ENCODE measurements at places on chromosomes 11 and 22. TPM values are rescaled to one million over a fixed set of nuclear protein-coding genes. Genes with fewer than 3 reads are reported as not detected.

GRCh38 chr22:25053153-25053805 lies 100.8 kb downstream of the KIAA1671 start:
- no peak for DNase-seq

GRCh38 chr22:23110190-23110921 lies 31.4 kb downstream of the RSPH14 start:
- DNase-seq: no peak

The C22orf42 gene
- total RNA-seq: 0.78 TPM

DNA sequence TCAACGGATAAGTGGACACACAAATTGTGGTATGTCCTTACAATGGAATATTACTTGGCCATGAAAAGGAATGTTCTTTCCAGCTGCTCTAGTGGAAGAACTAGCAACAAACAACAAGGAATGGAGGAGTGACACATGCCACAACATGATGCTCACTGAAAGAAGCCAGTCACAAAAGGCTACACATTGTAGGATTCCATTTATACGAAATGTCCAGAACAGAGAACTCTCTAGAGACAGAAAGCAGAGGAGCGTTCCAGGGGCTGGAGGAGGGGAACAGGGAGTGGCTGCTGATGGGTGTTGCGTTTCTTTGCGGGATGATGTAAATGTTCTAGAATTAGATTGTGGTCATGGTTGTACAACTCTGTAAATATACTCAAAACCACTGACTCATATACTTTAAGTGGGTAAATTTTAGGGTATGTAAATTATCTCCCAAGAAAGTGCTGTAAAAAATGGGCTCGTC lies 32.4 kb upstream of the PDGFB start:
- no peak for DNase-seq

The NFRKB gene
- 35.5 TPM for total RNA-seq

The OSBP2 gene
- total RNA-seq: 4.4 TPM

The IGLL1 gene
- total RNA-seq: not detected

GRCh38 chr11:110716361-110716760 lies 4.1 kb upstream of the ARHGAP20 start:
- no peak for DNase-seq

- DNase-seq: no peak
Measured at GRCh38 chr22:22886546-22886945, 1.1 kb upstream of the IGLL5 start.

DNA sequence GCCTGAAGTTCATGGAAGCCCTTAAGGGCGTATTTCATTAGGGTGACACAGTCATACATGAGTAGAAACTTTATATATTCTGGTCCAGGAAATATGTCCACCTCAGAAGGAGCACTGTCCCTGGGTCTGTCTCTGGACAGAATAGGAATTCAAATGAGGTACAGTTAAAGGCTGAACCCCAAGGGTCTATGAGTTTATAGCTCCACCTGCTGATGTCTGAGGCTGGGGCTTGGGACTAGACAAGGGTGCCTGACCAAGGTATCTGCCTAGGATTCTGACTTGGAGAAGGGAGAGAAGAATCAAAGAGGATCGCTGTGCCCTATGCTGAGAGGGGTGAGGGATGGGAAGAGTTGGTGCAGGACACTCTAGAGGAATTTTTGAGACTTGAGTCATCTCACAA lies 14.9 kb downstream of the HEPHL1 start:
- DNase-seq: no peak

DNA sequence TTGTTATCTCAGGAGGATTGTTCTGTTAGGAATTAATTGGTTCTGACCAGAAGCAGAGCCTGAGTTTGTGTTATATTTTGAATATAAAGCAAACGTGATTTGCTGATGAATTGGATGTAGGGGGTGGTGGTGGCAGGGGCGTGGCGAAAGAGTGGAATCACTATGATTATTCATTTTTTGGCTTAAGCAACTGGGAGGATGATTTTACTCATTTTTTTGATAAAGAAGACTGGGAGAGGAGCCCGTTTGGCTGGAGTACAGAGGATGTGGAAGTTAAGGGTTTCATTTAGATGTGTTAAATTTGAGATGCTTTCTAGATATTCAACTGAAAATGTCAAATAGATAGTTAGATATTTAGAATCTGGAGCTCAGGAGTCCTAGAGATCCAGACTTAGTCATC lies 83.4 kb upstream of the MYO18B start:
- DNase-seq: no peak

DNA sequence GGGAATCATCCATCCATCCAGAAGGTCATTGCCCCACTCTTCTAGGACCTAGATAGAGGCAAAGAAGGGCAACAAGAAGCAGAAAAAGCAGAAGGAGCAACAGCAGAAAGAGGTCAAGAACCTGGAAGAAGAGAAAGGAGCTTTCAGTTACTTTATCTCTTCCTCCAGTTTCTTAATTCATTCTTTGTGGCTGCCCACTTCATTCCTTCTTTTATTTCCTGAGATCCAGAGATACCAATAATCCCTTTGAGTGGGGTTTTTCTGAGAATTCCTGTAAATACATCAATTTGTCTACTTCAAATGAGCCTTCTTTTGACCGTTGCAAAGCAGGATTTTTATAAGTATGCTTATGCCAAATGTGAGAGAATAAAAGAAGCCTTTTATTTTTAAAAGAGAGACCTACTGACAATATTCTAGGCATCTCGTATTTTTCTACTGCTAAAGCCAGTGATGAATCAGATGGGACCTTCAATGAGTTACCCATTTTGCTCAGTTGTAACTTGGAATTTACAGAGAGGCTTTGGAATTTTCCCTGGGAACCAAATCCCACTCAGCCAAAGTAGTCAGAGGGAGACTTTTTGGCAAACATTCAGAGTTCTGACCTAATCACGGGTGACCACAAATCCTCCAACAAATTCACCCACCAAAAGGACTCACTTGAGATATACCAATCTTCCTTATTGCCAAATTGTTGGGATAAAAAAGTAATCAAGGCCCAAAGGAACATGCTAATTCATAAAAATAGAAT lies 54.9 kb downstream of the ZC3H12C start:
- no peak for DNase-seq

DNA sequence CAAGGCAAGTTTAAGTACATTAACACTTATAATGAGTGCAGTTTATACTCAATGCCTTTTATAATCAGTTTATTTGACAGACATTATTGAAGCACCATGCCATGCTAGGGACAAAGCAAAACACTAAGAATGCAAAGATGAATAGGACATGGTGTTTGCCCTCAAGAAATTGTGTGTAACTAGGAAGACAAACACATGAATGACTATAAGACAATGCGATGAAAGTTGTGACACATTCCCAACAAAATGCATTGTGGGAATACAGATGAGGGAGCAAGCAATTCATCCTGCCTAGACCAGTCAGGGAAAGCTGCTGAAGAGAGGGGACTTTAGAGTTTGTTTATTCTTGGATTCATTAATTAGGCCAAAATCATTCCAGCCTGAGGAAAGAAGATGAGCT lies 133.8 kb upstream of the TRPC6 start:
- DNase-seq: no peak

GRCh38 chr11:69500285-69501120 lies 19.0 kb downstream of the LINC01488 start:
- no peak for DNase-seq

- DNase-seq: no peak
Measured at GRCh38 chr11:111550258-111550657, 9.7 kb downstream of the LAYN start.

GRCh38 chr11:112392904-112393303 lies 132.2 kb upstream of the PLET1 start:
- DNase-seq: no peak

GRCh38 chr11:96316869-96317268 lies 26.1 kb downstream of the MAML2 start:
- no peak for DNase-seq

Data from WTC11 (cell line).